ENCODE measurements at places on chromosomes 6 and 20. TPM values are rescaled to one million over a fixed set of nuclear protein-coding genes. Genes with fewer than 3 reads are reported as not detected.

The ABHD12 gene
- 25.9 TPM for total RNA-seq

The HTR1E gene
- not detected for total RNA-seq

The GRM1 gene
- total RNA-seq = under 0.01 TPM

The CCN2 gene
- total RNA-seq = 15.9 TPM

The KIF25 gene
- total RNA-seq = not detected

The PXDC1 gene
- 39.4 TPM for total RNA-seq

DNA sequence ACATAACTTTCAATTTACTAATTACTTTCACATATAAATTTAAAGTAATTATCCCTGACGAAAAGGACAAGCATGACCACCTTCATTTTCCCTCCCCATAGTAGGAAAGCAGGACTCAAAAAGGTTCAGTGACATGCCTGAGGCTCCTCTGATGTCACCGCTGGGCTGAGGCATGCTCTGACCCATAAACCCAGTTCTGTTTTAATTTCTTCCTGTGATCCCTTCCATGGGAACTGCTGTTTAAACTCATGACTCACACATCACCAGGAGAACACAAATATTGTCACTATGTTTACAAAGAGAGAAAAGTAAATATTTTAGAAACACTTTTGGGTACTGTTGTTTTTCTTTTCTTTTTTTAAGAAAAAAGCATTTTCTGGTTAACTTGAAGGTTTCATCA lies 38.0 kb upstream of the NR2E1 start:
- no peak for DNase-seq

GRCh38 chr20:49976542-49976941 lies 6.2 kb upstream of the SNAI1 start:
- DNase-seq = peak; percentile 31

- peak; percentile 18 for DNase-seq
Measured at GRCh38 chr6:101429270-101429669, 35.8 kb downstream of the GRIK2 start.

- DNase-seq = peak; percentile 57
Measured at GRCh38 chr20:20593447-20594170, 118.8 kb downstream of the RALGAPA2 start.

DNA sequence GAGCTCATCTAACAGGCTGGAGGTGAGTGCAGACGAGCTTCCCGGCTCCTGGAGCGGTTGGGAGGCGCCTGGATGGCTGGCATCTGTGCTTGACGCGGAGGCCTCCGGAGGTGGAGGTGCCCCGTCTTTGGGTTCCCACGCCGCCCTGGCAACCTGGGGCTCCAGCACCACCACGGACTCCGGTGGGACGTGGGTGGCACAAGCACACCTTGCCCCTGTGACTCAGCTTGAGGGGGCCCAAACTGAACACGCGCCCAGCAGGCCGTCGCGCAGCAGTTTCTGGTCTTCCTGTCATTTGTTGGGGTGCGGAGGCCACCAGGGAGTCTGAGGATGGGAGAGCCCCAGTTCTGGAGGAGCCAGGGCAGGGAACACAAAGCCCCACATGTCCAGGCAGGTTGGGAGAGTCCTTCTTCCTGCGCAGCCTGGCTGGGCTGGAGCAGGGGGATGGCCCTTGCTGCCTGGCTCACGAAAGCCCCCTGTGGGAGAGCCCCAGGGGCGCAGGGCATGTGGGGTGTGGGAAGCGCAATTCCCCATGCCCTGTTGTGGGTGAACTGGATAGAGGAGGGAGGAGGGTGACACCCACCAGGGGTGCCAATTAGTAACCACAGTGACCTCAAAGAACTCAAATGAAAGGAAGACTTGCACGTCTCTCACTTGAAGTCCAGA lies 1378.6 kb upstream of the DEFB115 start:
- DNase-seq = no peak

- DNase-seq = peak; percentile 7
Measured at GRCh38 chr6:167699141-167699931, 127.4 kb upstream of the AFDN start.

- peak; percentile 92 for DNase-seq
Measured at GRCh38 chr6:129102741-129103140, 219.8 kb downstream of the LAMA2 start.

DNA sequence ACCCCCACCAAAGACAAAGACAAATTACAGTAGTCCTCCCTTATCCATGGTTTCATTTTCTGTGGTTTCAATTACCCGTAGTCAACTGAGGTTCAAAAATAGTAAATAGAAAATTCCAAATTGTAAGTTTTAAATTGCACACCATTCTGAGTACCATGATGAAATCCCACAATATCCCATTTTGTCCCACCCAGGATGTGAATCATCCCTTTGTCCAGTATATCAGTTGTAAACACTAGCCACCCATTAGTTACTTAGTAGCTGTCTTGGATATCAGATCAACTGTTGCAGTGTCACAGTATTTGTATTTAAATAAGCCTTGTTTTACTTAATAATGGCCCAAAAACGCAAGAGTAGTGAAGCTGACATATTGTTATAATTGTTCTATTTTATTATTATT lies 364.0 kb upstream of the ARID1B start:
- DNase-seq = no peak

GRCh38 chr6:121441477-121441876 lies 6.0 kb downstream of the GJA1 start:
- DNase-seq = no peak

GRCh38 chr6:55826941-55827340 lies 48.4 kb downstream of the BMP5 start:
- DNase-seq = no peak

- peak; percentile 5 for DNase-seq
Measured at GRCh38 chr6:90610301-90610750, 23.5 kb upstream of the MAP3K7 start.

- DNase-seq = no peak
Measured at GRCh38 chr6:157232161-157232895, 91.0 kb downstream of the TMEM242 start.

GRCh38 chr20:8774412-8774811 lies 294.5 kb upstream of the PLCB4 start:
- DNase-seq = no peak

- DNase-seq = peak; percentile 60
Measured at GRCh38 chr6:132405143-132405915, 4.1 kb upstream of the MOXD1 start.
